ENCODE measurements at places on chromosomes 3 and 15.

- no peak for DNase-seq
Observed at GRCh38 chr15:89141885-89142284, 53.6 kb downstream of the ABHD2 start.

DNA sequence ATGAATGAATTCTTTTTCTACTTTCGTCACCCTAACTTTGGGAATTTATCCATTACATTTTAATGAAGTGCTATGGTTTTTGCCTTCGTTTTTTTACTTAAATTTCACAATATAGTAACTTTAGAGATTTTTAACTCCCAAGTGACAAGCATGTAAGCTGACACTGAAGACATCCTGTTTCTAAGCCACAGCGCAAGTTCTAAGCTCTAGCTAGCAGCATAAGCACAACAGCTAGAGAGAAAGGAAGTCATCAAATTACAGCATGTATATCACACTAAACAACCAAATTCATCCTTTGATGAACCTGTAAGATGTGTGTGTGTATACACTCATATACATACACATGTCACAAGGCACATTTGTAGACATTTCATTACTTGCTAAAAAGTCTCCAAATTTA lies 119.3 kb downstream of the P3H2 start:
- no peak for DNase-seq

DNA sequence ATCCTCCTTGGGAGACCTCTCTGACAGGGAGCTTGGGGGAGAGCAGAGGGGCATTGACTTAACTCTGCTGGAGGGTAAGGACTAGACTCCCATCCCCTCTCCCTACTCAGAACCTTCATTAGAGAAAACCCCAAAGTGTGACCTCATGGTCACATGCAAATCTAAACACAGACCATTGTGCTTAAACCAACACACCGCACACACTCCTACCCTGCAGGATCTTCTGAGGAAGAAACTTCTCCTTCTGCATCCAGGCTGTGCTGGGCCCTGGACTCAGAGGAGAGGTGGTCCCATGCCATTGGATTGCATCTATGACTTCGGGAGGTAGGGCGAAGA lies 805 bp upstream of the PARP16 start:
- no peak for DNase-seq

GRCh38 chr3:194374935-194375334 lies 5.4 kb upstream of the LRRC15 start:
- DNase-seq = no peak

GRCh38 chr3:73210759-73211158 lies 149.3 kb downstream of the EBLN2 start:
- no peak for DNase-seq

- DNase-seq = no peak
Observed at GRCh38 chr15:44763848-44764247, 27.5 kb downstream of the TRIM69 start.

- no peak for DNase-seq
Observed at GRCh38 chr3:60355825-60356224, 895.4 kb downstream of the FHIT start.

GRCh38 chr15:52427804-52428203 lies 100.9 kb downstream of the MYO5A start:
- DNase-seq = no peak

DNA sequence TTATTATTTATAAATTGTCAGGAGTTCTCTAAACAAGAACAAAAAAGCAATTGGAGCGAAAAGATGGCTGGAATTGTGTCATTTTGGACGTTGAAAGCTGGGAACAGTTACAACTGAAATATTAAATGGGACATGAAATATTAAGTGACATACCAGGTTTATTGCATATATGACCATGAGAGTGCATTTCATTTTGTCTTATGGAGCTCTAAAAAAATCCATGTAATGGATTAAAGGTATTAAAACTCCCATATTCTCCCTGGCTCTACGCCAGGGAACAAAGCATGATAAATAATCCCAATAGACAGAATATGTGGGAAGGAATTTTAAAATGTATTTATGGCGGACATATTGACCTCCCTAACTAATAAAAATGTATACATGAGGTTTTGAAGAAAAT lies 17.7 kb downstream of the RARB start:
- no peak for DNase-seq

DNA sequence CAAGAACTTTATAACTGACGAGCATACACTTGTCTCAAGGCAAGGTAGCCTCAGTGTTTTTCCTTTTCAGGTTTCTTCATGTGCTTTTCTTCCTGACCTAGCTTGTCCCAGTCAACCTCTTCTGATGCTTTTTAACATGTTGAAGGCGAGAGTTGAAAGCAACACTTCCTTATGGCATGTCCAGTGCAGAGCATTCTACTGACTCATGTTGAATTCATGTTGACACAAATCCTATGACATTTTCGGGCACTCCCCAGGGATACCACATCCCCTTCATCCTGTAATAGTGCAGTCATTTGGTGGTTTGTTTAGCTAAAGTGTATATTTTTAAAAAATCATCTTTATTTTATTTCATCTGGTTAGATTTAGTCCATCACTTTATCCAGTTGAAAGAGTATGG lies 75.9 kb upstream of the CBLB start:
- DNase-seq = no peak

DNA sequence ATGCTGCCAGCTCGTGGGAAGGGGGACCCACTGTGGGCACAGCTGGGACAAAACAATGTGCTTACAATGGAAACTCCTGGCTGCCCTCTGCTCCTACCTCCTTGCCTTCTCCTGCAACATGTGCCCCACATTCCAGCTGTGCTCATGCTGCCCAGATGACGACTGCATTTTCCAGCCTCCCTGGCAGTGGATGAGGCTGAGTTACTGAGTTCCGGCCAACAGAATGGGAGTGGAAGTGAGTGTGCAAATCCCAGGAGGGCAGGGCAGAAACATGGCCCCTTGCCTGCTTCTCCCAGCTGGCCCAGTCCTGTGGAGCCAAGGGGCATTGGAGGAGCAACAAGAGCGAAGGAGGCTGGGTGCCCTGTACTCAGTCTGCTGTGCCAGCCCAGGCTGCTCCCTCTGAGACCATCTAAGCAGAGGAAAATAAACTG lies 17.1 kb downstream of the KLF15 start:
- peak; percentile 6 for DNase-seq

DNA sequence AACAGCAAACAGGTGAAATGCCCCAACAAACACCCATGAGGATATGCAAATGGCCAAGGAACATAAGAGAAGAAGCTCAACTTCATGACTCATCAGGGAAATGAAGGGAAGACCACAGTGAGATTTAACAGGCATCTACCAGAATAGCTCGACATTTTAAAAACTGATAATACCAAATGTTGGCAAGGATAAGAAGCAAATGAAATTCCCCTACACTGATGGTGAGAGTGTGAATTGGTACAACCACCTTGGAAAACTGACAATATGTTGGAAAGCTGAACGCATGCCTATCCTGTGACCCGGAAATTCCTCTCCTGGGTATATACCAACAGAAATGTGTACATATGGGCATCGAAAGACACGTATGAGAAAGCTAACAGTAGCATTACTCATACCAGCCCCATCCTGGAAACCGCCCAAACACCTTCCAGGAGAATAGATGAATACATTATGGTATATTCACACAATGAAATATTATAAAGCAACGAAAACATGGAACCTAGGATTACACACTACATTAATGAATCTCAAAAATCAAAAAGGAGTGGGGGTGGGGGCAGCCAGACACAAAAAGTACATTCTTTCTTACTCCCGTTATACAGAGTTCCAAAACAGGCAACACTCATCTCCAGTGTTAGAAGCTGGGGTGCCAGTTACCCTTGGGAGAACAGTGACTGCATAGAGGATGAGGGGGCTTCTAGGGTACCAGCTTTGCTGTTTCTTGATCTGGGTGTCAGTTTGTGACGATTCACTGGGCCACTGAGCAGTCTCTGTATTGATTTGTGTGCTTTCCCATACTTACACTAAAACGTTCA lies 16.9 kb downstream of the RFTN1 start:
- DNase-seq = no peak

DNA sequence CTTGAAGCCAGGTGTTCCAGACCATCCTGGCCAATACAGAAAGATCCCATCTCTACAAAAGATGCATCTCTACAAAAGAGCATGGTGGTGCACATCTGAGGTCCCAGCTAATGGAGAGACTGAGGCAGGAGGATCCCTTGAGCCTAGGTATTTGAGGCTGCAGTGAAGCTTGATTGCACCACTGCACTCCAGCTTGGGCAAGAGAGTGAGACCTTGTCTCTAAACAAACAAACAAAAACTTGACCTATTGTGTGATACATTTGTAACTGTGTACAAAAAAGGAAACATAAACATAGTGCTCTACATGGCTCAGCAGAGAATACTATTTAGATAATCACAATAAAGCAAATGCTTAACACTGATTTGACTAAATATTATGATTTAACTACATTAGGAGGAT lies 18.7 kb downstream of the ANPEP start:
- no peak for DNase-seq

DNA sequence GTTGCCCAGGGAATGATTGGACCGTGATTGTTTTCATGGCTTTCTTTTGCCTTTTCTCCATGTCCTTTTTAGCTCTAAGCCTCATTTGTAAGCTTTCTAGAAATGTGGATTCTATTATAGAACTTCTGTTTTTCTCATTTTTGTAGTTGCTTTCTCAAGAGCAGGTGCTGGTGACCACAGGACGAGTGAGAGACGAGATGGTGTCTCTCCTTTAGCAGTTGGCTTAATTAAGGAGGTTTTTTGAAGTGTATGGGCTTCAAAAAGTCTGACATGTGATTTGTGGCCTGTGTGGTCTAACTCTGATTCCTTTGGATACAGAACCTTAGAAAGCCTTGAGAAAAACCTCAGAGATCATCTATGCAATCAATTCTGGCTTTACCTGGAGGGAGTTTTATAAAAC lies 292.8 kb downstream of the LPP start:
- DNase-seq = no peak

DNA sequence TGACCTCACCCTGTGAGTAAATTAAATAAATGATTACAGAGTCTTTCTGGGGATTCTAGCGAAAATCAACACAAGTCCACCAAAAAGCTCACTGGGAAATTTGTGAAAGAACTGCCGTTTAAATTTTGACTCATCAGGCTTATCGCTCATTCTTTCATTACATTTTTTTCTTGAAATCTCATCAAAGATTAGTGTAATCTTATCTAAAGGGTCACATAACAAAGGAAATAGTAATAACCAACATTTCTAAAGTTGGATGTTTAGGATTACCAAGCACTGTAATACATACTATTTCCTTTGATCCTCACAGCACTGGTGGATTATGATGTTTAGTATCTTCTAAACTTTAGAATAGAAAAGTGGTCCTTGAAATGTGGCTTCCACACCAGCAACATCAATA lies 111.1 kb upstream of the CBLB start:
- no peak for DNase-seq

DNA sequence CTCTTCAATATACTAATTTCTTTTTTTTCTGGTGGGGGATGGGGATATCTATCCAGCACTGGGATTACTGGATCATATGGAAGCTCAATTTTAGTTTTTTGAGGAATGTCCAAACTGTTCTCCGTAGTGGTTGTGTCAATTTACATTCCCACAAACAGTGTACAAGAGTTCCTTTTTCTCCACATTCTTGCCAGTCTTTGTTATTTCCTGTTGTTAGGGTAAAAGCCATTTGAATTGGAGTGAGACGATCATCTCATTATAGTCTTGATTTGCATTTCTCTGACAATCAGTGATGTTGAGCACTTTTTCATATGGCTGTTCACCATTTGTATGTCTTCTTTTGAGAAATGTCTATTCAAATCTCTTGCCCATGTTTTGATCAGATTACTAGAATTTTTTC lies 12.8 kb upstream of the WDR49 start:
- no peak for DNase-seq

DNA sequence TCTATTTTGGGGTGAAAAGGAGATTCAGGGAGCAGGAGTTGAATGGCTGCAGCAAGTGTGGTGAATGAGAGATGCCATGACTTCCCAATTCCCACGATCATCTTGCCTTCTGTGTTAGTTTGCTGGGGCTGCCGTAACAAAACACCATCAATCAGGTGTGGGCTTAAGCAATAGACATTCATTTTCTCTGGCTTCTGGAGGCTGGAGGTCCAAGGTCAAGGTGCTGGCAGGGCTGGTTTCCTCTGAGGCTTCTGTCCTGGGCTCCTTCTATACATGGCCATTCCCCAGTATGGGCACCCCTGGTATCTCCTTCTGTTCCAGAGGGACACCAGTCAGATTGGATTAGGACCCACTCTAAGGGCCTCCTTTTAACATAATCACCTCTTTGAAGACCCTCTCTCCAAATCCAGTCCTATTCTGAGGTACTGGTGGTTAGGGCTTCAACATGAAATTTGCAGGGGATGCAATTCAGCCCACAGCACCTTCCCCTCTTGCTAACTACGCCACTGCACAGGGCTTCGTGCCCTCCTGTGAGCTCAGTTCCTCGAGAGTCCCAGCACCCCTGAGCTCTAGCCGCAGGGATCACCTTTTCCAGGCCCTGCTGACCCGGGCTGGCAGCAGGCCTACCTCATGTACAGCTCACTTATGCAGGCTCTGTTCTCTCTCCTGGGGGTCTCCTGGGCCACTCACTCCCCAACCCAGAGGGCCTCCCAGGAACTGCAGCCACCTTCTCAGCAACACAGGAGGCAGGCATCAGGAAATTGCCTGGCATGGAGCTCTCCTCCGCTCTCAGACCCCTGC lies 37.3 kb upstream of the SLC6A11 start:
- DNase-seq = no peak

- no peak for DNase-seq
Observed at GRCh38 chr3:100753846-100754245, 44.6 kb downstream of the TFG start.

DNA sequence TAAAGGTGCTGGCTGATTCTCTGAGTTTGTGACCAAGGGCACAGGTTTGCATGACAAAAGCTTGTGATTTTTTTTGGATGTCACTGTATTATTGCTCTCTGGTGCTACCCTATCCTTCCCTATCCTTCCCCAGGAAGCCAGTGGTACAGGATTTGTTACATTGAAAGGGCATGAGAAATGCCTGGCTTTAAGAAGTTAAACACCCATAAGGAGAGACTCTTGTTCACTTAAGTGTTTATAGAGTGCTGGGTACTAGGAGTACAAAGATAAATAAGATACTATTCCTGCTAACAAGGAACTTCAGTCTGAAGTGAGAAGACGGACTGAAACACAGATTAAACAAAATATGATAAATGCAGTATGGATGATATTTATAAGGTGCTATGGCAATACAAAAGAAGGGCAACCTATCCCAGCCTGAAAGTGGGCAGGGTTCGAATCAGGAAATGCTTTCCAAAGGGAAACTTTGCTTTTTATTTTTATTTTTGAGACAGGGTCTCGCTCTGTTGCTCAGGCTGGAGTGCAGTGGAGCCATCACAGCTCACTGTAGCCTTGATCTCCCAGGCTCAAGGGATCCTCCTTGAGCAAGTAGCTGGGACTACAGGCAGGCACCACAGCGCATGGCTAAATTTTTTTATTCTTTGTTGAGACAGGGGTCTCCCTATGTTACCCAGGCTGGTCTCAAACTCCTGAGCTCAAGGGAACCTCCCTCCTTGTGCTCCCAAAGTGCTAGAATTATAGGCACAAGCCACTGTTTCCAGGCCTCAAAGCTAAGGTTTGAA lies 11.2 kb downstream of the LCMT2 start:
- no peak for DNase-seq

- no peak for DNase-seq
Observed at GRCh38 chr3:3443482-3443881, 264.0 kb upstream of the CRBN start.
